NCI-H1048 (cell line): ENCODE measurements at places on chromosomes 16 and 17.

- no peak for DNase-seq
Observed at GRCh38 chr16:50244140-50244503, 22.2 kb upstream of the ADCY7 start.

DNA sequence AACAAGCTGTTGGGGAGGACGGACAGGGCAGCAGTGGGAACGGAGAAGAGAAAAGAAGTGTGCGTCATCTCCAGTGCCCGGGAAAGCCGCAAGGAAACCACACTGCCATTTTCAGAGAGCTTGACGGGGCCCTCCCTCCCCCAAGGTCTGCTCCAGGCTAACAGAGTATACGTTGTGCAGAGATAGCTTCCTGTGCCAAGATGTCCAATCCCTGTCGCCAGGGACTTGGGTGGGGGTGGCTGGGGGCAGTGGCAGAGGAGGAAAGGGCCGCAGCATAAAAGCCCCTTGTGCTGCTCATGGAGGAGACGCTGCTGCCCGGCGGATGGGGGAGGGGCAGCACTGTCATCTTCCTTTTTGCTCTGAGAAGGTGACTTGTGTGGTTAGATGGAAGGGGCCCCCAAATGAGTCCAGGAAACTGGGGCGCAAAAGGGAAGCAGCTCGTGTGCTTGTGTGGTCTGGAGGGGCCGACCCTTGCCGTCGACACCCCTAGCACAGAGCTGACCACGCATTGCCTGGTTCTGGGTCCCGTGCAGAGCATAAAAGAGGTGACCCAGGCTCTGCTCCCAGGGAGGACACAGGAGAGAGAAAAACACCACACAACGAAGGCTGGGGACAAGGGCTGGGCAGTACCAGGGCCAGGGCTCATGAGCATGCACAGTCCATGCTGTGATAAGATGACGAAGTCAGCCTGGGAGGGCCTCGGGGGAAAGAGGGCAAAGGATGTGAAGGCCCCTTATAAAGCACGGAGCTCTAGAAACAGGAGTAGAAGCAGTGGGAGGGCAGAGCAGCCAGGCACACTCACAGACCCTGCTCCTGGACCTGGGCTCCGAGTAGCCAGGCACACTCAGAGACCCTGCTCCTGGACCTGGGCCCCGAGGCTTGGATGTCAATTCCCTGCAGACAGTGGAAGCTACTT is 372.7 kb downstream of the SLC39A11 start:
- no peak for DNase-seq

- DNase-seq, result no peak
Observed at GRCh38 chr16:72837846-72838585, 209.9 kb downstream of the ZFHX3 start.

DNA sequence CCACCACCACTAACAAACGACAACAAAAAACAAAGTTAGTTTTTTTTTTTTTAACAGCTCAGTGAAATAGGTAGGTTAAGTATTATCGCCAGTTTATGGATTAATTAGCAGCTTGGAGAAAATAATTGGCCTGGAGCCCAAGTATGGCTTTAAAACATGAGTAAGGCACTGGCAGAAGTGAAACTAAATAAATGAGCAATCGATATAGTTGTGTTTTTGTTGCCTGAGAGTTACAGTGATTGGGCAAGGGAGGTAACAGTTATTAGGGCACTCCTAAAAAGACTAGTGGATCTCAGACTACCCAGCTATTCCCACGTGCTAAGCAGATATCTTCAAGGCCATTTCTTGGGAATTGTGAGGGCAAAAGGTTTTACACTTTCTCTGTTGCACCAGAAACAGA is 2.4 kb downstream of the MLKL start:
- DNase-seq, result no peak

DNA sequence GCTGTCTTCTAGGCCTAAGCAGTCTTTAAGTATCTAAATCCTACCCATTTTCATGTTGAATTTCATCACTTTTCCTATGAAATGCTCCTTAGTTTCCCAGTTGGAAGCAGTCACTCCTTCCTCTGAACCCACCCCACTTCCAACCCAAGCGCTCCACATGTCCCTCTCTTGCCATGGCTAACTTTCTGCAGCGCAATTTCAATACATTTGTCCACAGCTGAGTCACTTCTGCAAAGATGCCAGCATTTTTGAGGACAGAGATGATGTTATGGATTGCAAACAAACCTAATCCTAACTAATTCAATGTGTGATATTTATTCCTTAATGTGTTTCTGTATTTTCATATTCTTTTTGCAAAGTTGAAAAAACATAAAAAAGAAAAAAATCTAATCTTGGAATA is 71.7 kb downstream of the HLF start:
- DNase-seq, result no peak

GRCh38 chr17:81491761-81492160 is 20.8 kb downstream of the ACTG1 start:
- no peak for DNase-seq

- DNase-seq, result no peak
Observed at GRCh38 chr17:1933875-1934715, 91.0 kb downstream of the RTN4RL1 start.

DNA sequence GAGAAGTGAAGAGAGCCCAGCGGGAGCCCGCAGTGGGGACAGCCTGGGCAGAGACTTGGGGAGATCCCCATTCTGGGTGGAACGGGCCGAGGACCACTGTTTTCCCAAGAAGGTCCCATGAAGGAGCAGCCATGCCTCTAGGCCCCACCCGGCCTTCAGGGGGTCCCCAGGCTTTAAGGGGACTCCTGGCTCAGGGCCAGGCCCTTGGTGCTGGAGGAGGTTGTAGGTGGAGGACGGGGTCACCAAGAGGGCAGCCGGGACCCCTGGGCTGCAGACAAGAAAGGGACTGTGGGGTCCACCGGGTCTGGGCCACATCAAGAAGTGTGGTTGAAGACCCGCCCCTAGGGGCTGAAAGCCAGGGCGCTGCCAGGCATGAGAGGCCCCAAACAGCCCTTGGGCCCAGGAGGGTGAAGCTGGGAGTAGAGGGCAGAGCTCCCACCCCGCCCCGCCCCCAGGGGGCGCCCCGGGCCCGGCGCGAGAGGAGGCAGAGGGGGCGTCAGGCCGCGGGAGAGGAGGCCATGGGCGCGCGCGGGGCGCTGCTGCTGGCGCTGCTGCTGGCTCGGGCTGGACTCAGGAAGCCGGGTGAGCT is at the start of gene PRSS21:
Gene PRSS21 (plus strand): TSS at position 487 of the 589 bp plus-strand sequence. CDS start 32 bp downstream, at position 519.
- DNase-seq, result no peak

GRCh38 chr17:38603786-38604478 is 1.8 kb downstream of the SRCIN1 start:
- DNase-seq, result no peak
